ENCODE measurements at places on chromosomes 1 and 21.

DNA sequence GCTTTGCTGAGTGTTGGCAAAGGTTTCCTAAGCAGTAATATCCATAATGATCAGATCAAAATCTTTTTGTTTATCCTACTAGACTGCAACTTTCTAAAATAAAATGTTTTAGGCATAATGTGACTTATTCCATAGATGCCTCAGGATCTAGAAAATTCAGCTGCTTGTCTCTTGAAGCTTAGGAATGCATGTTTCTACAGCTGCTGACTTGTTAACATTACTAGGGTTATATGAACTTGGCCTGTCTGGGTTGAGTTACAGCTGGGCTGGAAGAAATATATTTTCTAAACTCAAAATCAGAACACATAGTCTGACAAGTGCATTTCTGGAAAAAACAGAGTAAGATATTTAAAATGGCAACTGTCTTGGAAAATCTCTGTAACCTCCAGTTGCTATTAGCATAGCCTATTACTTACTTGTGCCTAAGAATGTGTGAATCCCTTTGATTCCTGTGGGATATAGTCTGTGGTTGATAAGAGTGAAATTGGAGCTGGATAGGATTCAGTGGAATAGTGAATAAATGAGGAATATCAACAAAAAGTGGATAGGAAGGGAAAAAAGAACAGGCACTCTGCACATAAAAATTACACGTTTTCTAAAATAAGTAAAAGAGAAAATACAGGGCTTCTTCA lies 61.2 kb downstream of the RGS4 start:
- no peak for DNase-seq

GRCh38 chr1:101215363-101216011 lies 21.3 kb upstream of the S1PR1 start:
- no peak for DNase-seq

DNA sequence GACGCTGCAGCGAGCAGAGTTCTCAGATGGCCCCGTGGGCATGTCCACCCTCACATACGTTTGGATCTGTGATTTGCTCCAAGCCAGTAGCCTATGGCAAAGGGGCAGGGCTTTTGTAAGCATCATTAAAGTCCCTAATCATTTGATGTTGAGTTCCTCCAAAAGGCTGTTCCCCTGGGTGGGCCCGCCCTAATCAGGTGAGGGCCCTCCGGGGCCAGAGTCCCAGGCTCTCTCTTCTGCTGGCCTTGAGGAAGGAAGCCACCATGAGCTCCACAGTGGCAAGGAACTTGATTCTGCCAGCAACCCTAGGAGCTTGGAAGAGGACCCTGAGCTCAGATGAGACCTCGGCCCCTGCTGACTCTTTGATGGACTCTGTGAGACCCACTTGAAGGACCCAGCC lies 25.4 kb upstream of the AJAP1 start:
- DNase-seq: no peak

GRCh38 chr1:84971957-84972356 lies 25.0 kb downstream of the MCOLN2 start:
- DNase-seq: no peak

DNA sequence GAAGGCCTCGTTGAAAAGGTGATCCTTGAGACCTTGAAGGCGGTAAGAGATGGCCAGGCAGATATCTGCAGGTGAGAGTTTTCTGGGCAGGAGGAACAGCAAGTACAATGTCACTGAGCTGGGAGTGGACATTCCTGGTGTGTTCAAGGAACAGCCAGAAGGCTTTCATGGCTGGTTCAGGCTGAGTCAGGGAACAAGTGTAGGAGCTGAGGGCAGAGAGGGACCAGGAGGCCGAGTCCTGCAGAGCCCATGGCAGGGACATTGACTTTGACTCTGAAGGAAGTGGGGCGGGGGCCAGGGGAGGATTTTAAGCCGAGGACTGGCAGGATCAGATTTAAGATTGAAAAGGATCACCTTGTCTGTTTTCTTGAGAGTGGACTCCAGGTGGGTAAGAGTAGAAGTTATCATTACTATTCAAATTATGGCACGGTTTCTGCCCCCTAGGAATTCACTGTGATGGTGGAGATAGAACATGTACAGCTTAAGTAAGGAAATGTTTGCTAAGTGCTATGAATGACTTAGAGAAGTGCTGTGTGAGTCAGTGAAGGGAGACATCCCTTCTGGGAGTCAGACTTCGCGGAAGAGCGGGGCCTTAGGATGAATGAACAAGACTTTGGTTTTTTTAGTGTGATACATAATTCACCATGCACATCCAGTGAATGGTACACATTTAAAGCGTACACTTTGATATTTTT lies 202.3 kb downstream of the KIF26B start:
- DNase-seq: no peak

- DNase-seq: no peak
These were observed 13.6 kb downstream of the FAM177B start for GRCh38 chr1:222750651-222751050.

GRCh38 chr1:18795002-18795689 lies 64.3 kb downstream of the TAS1R2 start:
- DNase-seq: no peak

DNA sequence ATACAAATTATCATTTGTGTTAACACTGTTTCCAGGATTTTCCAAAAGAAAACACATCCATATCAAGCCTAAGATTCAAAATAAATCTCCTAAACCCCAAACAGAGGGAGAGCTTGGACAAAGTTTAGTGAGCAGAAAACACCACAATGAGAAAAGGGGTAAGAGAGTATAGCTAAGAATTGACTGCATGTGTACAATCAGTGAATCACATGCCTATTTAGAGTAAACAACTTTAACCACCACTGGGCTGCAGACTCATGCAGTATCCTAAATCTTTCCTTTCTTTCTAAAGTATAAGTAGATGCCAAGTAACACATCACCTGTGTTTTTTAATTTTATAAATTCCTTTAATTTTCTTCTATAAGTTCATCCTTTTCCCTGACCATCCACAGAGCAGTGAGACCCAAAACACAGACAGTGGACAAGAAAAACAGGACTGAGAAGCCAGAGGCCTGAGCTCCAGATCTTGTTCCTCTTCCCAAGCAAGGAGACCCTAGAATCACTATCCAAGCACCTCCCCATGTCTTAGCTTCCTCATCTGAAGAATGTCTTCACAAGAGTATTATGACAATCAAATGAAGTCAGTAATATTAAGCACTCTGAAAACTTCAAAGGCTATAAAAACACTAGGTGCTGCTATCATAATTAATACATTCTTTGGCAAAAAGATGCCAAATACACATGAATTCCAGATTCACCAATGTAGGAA lies 93.1 kb downstream of the VAV3 start:
- peak; percentile 56 for DNase-seq

DNA sequence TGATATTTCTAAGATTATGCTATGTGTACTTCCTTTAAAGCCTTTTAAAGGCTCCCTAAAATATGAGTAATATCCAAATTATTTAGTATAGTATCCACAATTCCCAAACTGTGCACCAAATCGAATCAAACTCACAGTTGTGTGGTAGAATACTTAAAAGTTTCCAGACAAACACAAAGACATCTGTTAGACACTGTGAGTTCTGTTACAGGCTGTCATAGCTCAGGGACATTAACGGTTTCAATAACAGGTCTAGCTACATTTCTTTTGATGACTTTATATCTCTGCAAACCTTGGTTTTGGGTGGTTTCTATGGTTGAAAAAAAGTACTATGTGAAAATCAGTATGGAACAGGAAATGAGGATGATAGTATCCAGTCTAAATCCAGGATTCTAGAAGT lies 36.9 kb upstream of the NEK7 start:
- no peak for DNase-seq

DNA sequence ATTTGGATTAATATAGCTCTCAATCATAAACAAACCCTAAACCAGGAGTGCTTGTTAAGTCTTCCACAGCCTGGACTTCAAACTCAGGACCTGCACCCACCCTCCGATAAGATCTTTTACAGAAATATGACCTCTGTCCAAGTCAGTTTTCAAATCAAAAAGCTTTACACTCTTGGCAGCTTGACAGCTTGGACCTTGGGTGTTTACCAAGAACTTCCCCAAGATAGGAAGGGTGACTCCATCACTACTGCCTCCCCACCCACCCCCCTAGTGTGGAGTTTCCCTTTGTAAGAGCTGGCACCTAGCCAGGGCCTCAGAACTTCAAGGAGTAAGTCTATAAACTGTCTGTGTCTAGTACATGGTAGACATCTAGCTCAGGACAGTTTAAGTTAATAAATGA lies 9.6 kb downstream of the BCAR3 start:
- peak; percentile 93 for DNase-seq

- no peak for DNase-seq
These were observed 27.2 kb downstream of the NGF start for GRCh38 chr1:115310581-115311473.

GRCh38 chr1:185486346-185486745 lies 169.3 kb upstream of the IVNS1ABP start:
- DNase-seq: peak; percentile 22

DNA sequence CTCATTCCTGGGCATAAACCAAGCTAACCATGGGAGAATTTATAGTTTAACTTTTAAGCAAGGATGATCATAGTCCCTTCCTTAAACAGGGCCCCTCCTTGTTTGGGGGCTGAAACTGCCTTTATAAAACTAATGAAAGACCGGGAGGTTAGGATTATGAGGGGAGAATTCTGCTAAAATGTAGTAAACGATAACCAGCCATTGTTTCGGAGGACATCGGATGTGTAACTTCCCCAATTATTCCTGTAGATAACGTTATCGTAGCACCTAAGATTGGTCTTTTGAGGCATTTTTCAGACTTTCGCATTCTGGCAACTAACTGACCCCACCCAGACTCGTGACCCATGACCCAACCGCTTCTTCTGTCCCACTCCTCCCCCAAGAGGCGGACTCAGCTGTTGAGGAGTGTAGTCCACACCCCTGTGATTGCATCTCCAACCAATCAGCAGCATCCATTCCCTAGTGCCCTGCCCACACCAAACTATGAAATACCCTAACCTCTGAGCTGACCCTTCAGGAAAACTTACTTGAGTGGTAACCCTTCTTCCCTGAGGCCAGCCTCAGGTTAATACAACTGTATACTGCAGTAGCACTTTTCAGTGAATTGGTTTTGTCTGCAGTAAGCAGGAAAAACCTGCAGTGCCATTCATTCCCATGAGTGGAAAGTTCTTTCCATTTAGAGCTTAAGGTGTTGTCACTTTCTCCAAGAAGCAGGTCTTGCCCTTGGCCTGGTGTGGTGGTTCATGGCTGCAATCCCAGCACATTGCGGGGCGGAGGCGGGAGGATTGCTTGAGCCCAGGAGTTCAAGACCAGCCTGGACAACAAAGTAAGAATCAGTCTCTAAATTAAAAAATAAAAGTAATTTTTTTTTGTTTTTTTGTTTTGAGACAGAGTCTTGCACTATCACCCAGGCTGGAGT lies 823 bp upstream of the SYF2 start:
- DNase-seq: peak; percentile 97

DNA sequence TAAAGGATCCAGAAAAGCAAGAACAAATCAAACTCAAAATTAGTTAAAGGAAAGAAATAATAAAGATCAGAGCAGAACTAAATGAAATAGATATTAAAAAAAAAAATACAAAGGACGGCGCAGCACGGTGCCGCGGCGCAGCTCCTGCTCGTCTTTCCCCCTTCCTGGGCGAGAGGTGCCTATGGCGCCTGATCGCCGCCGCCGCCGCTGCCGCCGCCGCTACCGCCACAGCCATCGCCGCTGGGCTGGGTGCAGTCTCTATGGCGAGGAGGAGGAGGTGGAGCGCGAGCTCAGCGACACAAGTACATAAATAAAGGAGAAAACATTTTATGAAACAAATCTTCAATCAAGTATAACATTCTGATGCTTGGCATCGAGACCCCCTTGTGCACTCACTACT lies 77.6 kb upstream of the VANGL1 start:
- DNase-seq: no peak

GRCh38 chr1:6832531-6833188 lies 47.4 kb downstream of the CAMTA1 start:
- DNase-seq: no peak

- DNase-seq: no peak
These were observed 339.5 kb downstream of the KCNH1 start for GRCh38 chr1:210794445-210794844.

GRCh38 chr1:71706029-71706671 lies 576.2 kb downstream of the NEGR1 start:
- DNase-seq: no peak

DNA sequence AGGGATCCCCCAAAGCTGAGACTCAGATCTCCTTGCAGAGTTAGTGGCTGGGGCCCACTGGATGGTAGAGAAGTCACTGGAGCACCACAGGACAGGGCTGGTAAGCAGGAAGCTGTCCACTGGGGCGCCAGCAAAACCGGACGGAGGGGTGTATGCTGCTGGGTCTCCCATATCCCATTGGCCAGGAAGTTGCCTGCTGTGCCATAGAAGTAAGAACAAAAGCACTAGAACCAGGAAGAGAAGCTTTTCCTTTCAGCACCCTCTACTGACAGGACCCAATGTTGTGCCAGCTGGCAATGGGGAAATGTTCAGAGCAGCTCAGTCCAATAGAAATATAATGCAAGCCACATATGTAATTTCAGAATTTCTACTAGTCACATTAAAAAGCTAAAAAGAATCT lies 146.6 kb downstream of the SPATA46 start:
- peak; percentile 17 for DNase-seq

DNA sequence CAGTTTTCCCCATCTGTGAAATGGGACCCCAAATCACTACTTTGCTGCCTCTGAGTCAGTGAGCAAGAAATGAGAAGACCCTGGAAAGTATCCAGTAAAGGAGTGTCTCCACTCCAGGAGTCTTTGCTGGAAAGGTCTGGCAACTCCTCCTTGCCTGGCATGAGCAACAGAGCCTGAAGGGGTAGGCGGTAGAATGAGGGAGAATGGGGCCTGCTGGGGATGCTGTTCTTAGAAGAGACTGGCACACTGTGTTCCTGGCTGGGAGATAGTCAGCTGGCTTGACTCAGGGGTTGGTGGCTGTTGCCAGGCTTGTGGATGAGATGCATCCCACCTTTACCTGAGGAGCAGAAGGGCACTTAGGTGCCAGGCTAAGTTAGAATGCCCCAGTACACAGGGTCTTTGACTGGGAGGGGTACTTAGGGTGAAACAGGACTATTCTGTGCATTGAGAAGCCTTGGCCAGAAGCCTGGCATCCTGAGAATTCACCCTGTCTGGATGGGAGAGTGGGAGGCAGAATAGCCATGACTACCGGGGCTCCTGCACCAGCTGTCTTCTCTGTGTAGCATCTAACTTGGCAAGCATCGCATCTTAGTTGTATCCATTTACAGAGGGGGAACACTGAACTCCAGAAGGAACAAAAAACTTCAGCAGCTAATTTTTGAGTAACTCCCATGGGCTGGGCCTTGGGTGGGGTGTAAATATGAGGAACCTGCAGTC lies 2.5 kb downstream of the MFSD2A start:
- no peak for DNase-seq

DNA sequence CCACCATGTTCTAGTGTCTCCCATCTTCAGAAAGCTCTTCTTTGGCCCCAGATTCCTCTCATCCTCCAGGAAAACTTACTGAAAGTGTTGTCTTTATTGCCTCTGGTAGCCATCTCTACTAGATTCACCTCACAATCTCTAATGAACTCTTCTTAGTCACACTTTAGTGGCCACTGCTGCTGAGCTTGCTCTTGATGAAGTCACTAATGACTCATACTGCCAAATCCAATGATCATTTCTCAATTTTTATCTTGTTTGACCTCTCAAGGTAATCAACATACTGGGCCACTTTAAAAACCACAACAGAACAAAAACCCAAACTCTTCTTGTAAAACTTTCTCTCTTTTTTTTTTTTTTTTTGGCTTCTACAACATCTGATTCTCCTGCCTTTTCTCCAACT lies 196.4 kb downstream of the LHX8 start:
- no peak for DNase-seq

- DNase-seq: peak; percentile 81
These were observed 1.2 kb downstream of the FAM167B start for GRCh38 chr1:32247983-32248889.

GRCh38 chr1:33298623-33299277 lies 22.1 kb downstream of the A3GALT2 start:
- DNase-seq: peak; percentile 74

Data from inflammatory macrophage (primary cell).